Muscle of leg (tissue), 16 donors: ENCODE measurements at places on chromosomes 2 and 18. TPM values are rescaled to one million over a fixed set of nuclear protein-coding genes. Genes with fewer than 3 reads are reported as not detected.

Gene CTAGE1
- not detected for polyA plus RNA-seq

Gene RIT2
- polyA plus RNA-seq: not detected

Gene NT5DC4
- polyA plus RNA-seq: not detected

Gene TMEM17
- polyA plus RNA-seq: 1.3 TPM

DNA sequence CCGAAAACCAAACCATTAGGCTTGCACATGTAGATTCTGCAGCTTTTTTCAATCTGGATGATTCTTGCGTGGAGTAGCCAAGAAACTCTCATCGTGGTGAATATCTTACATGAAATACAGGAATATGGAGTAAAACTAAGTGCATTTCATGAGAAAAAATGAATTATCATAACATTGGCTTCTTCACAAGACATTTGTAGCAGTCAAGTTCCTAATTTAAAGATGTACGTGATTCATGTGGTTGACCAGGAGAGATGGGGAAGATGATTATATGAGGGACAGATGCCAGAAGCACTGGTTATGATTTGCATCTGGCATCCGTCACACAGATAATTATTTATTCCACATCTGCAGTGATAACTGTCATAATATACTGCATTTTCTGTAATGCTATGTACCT is 90.4 kb downstream of the ANTXR1 start:
- peak; percentile 87 for DNase-seq

DNA sequence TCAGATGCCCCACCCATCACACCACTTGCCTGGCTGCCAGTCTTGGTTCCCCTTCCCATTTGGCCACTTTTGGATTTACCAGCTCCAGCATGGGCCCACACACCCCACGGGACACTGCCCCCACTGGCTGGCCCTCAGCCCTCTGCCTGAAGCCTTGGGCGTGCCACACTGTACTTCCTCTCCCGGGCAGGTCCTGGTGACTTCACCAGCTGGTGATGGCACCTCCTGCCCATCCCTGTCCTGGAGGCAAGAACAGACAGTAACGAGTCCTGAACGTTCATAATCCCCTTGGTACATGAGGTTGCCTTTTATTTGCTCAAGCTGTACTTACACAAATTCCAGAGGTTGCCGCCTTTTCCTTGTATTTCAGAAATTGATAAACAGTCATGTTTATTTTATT is 81.1 kb downstream of the TMEM17 start:
- no peak for DNase-seq

- DNase-seq: no peak
These were observed 236.5 kb downstream of the NDUFA10 start for GRCh38 chr2:239788576-239789098.

- no peak for DNase-seq
These were observed 65.3 kb downstream of the MEMO1 start for GRCh38 chr2:31945572-31945935.

DNA sequence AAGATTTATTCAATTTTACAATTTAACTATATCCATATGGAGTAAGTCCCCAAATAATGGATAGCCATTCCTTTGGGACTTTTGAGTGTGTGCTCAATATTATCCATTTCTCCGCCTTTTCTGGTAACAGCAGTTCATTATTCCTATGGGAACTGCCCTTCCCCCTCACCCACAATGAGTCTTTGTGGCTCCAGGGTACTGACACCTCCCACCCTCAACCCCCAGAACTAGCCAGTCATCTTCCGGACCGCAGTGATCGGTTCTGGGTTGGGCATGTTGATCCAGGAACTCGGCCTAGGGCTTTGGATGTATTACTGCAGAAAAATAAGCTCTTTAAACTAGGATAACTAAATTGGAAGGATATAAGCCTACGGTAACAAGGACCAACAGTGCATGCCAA is 45.4 kb upstream of the CCDC150 start:
- no peak for DNase-seq

- DNase-seq: peak; percentile 52
These were observed 106.0 kb downstream of the ASAP2 start for GRCh38 chr2:9312591-9312990.

DNA sequence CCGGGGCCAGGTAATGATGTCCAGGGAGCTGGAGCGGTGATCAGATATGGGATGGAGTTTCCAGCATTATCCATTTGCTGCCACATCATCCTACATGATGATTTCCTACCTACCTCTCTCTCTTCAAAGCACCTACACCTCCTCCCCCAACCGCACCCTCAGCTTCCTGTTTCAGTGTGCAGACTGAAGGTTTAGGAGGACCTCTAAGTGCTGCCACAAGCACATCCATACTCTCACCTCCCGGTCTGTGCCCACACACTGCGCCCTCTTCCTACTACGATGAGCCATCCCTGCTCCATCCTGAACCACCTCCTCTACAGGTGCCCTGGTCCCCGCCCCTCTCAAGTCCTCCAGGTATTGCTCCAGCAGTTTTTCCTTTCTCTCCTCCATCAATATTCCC is 123.7 kb downstream of the ALPK2 start:
- DNase-seq: no peak

- no peak for DNase-seq
These were observed 117.3 kb downstream of the DYM start for GRCh38 chr18:49343179-49343578.
